Caudate nucleus (tissue), 63 donors: ENCODE measurements at places on chromosomes 2 and 18.

- no peak for DNase-seq
These were observed 250.3 kb downstream of the TTC32 start for GRCh38 chr2:19651466-19651865.

- no peak for DNase-seq
These were observed 692.3 kb downstream of the RNF144A start for GRCh38 chr2:7609556-7609955.

- no peak for DNase-seq
These were observed 293.4 kb downstream of the ZNF521 start for GRCh38 chr18:25058521-25058920.

GRCh38 chr18:10850840-10851239 lies 298.5 kb downstream of the PIEZO2 start:
- DNase-seq = no peak

DNA sequence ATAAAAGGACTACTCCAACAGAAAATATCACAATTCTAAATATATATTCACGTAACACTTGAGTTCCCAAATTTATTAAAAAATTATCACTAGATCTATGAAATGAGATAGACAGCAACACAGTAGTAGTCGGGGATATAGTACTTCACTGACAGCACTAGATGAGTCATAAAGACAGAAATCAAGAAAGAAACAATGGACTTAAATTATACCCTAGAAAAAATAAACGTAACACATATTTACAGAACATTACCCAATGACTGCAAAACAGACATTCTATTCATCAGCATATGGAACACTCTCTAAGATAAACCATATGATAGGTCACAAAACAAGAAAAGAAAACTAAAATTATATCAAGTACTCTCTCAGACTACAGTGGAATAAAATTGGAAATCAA lies 429.4 kb downstream of the MBD2 start:
- DNase-seq = no peak

DNA sequence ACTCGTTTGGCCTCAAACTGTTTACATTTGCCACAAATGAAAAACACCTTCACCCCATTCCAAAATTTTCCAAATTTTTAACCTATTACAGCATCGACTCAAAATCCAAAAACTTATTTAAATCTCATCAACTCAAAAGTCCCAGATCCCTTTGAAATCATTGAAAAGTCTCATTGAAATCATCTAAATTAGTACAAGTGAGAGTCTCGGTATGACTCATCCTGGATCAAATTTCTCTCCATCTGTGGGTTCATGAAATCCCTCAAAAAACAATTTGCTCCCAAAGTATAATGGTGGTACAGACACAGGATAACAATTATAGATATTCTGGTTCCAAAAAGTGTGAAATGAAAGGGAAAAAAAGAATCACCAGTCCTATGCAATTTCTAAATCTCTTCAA lies 65.1 kb downstream of the LRP1B start:
- DNase-seq = no peak

- no peak for DNase-seq
These were observed 279.1 kb downstream of the ZNF407 start for GRCh38 chr18:74876630-74877243.

- DNase-seq = no peak
These were observed 5.2 kb upstream of the CTDSP1 start for GRCh38 chr2:218394298-218395089.

DNA sequence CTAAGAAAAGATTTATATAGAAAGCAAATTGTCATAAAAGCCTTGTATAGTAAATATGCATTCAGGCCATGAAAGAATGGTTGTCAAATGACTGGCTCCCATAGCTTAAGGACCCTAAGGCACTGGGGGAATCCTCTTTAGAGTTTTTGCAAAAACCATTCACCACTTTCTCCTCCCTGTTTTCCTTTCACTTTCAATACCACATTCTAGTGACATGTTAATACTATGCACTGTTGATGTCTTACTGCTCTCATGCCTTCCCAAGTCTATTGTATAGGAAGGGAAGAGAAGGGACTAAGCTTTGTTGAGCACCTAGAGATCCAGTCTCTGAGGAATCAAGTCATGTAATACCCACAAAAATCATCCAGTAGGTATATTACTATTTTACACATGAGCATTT lies 383.0 kb upstream of the LRRTM1 start:
- DNase-seq = no peak

DNA sequence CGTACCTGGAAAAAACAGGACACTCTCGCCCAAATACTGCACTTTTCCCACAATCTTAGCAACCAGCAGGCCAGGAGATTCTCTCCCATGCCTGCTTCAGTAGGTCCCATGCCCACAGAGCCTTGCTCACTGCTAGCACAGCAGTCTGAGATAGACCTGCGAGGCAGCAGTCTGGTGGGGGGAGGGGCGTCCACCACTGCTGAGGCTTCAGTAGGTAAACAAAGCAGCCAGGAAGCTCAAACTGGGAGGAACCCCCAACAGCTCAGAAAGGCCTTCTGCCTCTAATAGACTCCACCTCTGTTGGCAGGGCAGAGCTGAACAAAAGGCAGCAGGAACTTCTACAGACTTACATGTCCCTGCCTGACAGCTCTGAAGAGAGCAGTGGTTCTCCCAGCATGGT lies 1202.8 kb upstream of the ACVR2A start:
- no peak for DNase-seq

- DNase-seq = no peak
These were observed 125.9 kb downstream of the LYPD6 start for GRCh38 chr2:149456285-149456684.

DNA sequence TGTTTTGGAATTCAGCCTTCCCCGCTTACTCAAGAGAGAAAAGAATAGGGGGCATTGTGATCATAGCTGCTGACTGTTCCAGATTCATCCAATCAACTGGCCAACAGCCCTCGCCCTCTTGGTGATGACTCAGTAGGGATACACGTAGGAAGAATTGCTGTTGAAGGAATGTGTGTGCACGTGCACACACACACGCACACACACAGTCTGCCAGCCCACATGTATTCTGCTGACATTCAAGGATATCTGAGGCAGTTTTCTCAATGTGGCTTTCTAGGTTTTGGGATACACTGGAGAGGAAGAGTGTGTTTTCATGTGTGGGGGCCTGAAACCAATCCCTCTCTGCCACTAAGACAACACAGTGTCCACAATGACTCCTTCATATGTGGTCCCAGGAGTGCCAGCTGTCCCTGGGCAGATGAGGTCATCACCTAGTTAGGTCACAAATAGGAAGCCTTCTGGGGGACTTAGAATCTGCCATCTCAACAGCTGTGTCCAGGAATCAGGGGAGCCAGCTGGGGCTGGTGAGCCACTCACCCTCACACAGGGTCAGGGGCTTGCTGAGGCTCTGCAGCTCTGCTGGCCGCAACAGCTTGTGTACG lies 352.6 kb downstream of the SS18 start:
- DNase-seq = no peak

- no peak for DNase-seq
These were observed 943 bp downstream of the INPP5D start for GRCh38 chr2:233060980-233061590.
